ENCODE measurements at places on chromosomes 4 and X.

GRCh38 chr4:88957570-88957969, 99.4 kb downstream of the FAM13A start:
- no peak for DNase-seq

DNA sequence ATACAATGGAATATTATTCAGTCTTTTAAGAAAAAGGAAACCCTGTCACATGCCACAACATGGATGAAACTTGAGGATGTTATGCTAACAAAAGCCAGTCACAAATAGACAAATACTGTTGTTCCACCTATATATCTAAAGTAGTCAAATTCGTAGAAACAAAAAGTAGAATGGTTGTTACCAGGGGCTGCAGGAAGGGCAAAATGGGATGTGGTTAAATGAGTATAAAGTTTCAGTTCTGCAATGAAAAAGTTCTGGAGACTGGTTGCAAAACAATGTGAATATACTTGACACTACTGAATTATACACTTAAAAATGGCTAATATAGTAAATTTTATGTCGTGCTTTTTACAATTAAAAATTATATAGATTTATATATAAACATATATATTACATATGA, 12.2 kb downstream of the SPOCK3 start:
- no peak for DNase-seq

DNA sequence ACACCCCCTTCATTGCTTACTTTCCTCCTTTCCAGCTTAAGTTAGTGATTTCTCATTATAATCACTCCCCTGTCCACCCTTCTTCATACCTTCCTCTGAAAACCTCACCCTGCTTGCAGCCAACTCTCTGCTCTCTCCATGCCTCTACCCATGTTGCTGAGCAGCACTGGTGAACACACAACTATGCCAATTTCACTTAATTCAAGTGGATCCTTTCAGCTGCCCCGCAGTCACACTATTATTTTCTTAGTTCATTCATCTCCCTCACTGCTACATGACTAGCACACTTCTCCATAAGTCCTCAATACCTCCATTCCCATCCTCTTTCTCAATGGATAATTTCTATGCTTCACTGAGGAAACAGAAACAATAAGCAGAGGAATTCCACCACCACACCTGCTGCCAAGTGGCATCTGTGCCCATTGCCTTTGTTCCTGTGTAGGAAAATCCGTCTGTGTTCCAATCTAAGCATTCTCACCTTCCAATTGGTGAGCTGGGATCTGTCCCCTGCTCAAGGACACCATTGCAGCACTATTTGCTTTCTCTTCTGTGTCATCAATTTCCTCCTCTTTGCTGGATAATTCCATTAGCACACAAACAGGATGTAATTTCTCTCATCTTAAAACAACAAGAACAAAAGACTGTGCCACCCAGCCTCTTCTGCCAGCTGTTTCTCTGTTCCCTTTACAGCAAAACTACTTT, 25.2 kb upstream of the PRSS48 start:
- no peak for DNase-seq

- no peak for DNase-seq
These were observed 54.4 kb upstream of the HS3ST1 start for GRCh38 chr4:11483046-11483445.

All from NCI-H1048 (cell line).